ENCODE measurements at places on chromosomes 2 and 18. TPM values are rescaled to one million over a fixed set of nuclear protein-coding genes. Genes with fewer than 3 reads are reported as not detected.

- no peak for DNase-seq
- no peaks in the 10 kb centered on the region for H3K36me3 ChIP-seq
- H3K27me3 ChIP-seq = no peaks in the 10 kb centered on the region
- H3K4me3 ChIP-seq = no peak overlapping the region
- H3K4me1 ChIP-seq = peaks cover 5% of the 10 kb centered on the region
Measured at GRCh38 chr2:65402323-65402722, 30.1 kb downstream of the SPRED2 start.

GRCh38 chr2:159890551-159891266 lies 92.7 kb upstream of the CD302 start:
- no peaks in the 10 kb centered on the region for H3K36me3 ChIP-seq
- no peaks in the 10 kb centered on the region for H3K4me1 ChIP-seq
- no peak overlapping the region for H3K4me3 ChIP-seq

DNA sequence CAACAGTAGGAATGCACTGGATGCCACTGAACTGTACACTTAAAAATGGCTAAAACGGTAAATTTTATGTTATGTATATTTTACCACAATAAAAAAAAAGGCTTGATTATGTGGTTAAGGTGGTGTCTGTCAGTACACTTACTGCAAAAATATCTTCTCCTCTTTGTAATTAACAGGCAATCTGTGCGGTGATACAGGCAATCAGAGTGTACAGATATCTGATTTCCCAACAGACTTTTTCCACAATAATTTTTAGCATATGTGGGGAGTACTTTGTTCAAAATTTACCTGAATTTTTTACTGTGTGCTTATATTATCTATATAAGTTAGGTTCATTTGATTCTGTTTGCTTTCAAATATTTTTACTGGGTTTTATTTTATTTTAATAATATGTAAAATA lies 175.0 kb upstream of the PGAP1 start:
- H3K36me3 ChIP-seq = no peaks in the 10 kb centered on the region
- no peak overlapping the region for H3K4me3 ChIP-seq
- H3K27ac ChIP-seq = no peak overlapping the region
- no peaks in the 10 kb centered on the region for H3K27me3 ChIP-seq
- no peak for DNase-seq
- no peaks in the 10 kb centered on the region for H3K4me1 ChIP-seq

The PROKR1 gene
- total RNA-seq = not detected

- DNase-seq = no peak
- no peaks in the 10 kb centered on the region for H3K4me1 ChIP-seq
- H3K4me3 ChIP-seq = no peak overlapping the region
- no peaks in the 10 kb centered on the region for H3K36me3 ChIP-seq
- no peak overlapping the region for H3K27ac ChIP-seq
Measured at GRCh38 chr2:60096556-60096955, 456.9 kb downstream of the BCL11A start.

DNA sequence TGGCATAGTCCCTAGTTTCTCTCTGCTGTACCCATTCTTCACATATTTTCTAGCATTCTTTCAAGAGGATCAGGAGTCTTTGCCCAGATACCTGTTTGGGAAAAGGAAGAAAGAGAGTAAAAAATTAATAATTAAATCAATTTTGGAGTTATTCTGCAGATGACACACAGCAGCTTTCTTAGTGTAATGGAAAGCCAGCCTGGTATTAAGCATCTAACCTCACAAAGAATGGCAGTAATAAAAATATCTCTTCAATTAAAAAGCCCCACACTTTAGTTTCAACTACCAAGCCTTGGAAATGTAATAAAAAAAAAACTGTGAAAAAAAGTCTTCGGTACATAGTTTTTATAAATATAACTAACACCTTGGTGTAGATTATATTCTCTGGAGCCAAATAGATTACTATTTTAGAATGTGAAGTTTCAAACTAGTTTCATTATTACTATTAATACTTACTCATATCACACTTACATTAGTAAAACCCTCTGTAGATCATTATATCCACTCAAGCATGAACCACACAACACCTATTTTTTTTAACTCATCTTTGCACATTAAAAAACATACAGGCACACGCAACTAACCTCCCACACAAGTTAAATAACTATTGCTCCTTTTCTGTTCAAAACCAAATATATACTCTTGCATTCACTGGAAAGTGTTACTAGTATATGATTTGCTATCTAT lies 90.9 kb downstream of the GPD2 start:
- no peak overlapping the region for H3K4me3 ChIP-seq
- H3K36me3 ChIP-seq = peaks cover 3% of the 10 kb centered on the region
- no peak overlapping the region for H3K27ac ChIP-seq
- no peak for DNase-seq
- no peaks in the 10 kb centered on the region for H3K4me1 ChIP-seq

DNA sequence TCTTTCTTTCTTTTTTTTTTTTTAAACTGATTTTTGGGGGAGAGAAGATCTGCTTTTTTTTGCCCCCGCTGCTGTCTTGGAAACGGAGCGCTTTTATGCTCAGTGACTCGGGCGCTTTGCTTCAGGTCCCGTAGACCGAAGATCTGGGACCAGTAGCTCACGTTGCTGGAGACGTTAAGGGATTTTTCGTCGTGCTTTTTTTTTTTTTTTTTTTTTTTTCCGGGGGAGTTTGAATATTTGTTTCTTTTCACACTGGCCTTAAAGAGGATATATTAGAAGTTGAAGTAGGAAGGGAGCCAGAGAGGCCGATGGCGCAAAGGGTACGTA lies 587 bp downstream of the MEIS1 start:
- H3K27ac ChIP-seq = peak overlapping the region; percentile 86
- H3K4me1 ChIP-seq = no peaks in the 10 kb centered on the region
- no peak for DNase-seq
- H3K27me3 ChIP-seq = no peaks in the 10 kb centered on the region
- no peaks in the 10 kb centered on the region for H3K36me3 ChIP-seq
- peak overlapping the region; percentile 95 for H3K4me3 ChIP-seq

The COLEC11 gene
- 1.7 TPM for total RNA-seq

The CHST9 gene
- not detected for total RNA-seq

The LGALSL gene
- 18.5 TPM for total RNA-seq

The RNF125 gene
- 4.0 TPM for total RNA-seq

The LBH gene
- total RNA-seq = 213 TPM

The DLX2 gene
- not detected for total RNA-seq

The SCYGR2 gene
- not detected for total RNA-seq

DNA sequence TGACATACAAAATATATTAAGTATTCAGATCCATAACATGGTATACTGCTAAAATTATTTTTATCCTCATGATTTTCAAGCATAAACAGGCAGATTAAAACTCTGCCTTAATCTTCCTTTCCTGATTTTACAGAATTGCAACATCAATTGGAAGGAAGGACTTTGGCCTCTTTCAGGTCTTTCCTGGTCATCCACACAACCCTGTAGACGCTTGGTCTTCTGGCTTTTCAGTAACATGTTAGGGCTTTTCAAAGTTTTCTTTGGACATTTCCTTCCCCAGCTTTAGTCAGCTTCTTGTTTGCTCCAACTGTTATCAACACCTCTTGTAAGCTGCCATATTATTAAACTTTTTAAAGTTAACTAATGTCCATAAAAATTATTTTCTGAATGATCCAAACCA lies 1364.9 kb upstream of the NRXN1 start:
- no peaks in the 10 kb centered on the region for H3K27me3 ChIP-seq
- no peaks in the 10 kb centered on the region for H3K4me1 ChIP-seq
- DNase-seq = no peak
- H3K36me3 ChIP-seq = no peaks in the 10 kb centered on the region
- no peak overlapping the region for H3K27ac ChIP-seq

The KLHL30 gene
- total RNA-seq = 8.8 TPM

DNA sequence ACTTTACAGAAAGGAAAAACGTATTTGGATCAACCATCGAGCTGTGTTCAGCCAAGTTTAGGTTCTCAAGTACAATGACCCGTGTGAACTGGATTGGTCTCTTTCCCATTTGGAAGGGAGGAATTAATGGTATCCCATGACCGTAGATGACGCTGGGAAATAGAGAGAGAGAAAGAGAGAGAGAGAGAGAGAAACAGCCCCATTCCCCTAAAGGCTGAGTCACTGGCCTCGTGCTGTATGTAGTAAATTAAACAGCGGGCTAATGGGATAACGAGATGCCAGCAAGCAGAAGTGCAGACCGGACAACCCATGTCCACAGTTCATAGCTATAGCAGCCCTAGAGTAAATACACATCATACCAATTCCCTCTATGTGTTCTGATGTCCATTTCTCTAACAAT lies 99.6 kb downstream of the BCL11A start:
- DNase-seq = no peak
- H3K4me3 ChIP-seq = no peak overlapping the region
- no peaks in the 10 kb centered on the region for H3K4me1 ChIP-seq
- no peaks in the 10 kb centered on the region for H3K27me3 ChIP-seq
- no peaks in the 10 kb centered on the region for H3K36me3 ChIP-seq
- H3K27ac ChIP-seq = no peak overlapping the region

DNA sequence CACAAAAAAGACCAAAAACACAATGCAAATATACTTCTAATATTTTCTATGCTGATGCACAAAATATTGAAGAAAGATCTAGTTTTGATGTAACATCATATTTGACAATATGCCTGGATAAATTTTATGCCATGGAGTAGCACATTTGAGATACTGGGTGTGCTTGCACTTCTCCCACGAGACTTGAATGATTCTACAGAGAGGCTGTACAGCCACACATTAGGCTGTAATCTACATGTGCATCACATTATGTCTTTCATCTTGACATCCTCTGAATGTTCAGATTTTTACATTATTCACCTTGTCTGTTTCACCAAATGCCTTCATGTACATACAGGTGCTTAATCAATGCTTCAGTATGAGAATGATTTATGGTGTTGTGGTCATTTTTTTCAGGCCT lies 756.4 kb upstream of the CDH7 start:
- H3K27ac ChIP-seq = no peak overlapping the region
- no peak overlapping the region for H3K4me3 ChIP-seq
- no peaks in the 10 kb centered on the region for H3K4me1 ChIP-seq
- no peaks in the 10 kb centered on the region for H3K36me3 ChIP-seq

The ERICH2 gene
- total RNA-seq = 0.69 TPM

DNA sequence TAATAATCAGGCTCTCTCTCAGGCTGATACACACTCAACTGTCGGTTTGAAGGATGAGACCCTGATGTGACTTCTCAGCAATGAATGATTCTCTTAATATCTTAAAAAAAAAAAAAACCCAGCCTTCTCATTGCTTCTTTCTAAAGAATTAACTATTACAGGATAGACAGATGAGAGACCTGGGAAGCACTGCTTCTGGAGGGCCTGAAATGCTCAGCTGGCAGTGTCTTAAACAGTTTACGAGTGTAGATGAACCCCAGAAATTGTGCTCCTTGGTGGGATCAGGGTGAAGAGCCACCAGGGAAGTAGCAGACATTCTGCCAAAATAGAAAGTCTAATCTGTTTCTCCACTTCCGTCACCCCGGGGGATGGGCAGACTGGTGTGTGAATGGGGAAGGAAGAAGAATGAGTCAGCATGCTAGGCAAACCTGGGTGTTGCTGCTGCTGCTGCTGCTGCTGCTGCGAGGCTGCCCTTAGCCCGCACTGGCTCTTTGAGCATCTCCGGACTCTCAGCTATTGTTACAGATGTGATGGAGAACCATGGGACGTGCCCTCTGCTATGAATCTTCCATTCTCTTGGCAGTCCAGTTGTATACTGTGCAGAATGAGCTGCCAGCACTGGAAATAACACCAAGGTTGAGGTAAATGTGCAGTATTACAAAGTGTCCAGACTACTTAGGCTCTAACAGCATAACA lies 158.4 kb downstream of the SETBP1 start:
- peak; percentile 90 for DNase-seq
- H3K4me1 ChIP-seq = peaks cover 4% of the 10 kb centered on the region
- H3K4me3 ChIP-seq = no peak overlapping the region
- no peaks in the 10 kb centered on the region for H3K27me3 ChIP-seq

The TMEM247 gene
- total RNA-seq = not detected

The GDF7 gene
- 15.9 TPM for total RNA-seq

Data from aorta (tissue), 5 donors.